CD4-positive, alpha-beta T cell treated with Interleukin-10 for 1 hour (primary cell): ENCODE measurements at places on chromosomes 3 and 15.

- no peak for DNase-seq
Observed at GRCh38 chr3:178306432-178307115, 229.7 kb upstream of the KCNMB2 start.

- DNase-seq: no peak
Observed at GRCh38 chr3:171181907-171182690, 155.6 kb upstream of the SLC2A2 start.

GRCh38 chr3:20040548-20041196 lies 426 bp downstream of the KAT2B start:
- DNase-seq: peak; percentile 71

GRCh38 chr3:56621681-56622080 lies 61.4 kb downstream of the TASOR start:
- no peak for DNase-seq

DNA sequence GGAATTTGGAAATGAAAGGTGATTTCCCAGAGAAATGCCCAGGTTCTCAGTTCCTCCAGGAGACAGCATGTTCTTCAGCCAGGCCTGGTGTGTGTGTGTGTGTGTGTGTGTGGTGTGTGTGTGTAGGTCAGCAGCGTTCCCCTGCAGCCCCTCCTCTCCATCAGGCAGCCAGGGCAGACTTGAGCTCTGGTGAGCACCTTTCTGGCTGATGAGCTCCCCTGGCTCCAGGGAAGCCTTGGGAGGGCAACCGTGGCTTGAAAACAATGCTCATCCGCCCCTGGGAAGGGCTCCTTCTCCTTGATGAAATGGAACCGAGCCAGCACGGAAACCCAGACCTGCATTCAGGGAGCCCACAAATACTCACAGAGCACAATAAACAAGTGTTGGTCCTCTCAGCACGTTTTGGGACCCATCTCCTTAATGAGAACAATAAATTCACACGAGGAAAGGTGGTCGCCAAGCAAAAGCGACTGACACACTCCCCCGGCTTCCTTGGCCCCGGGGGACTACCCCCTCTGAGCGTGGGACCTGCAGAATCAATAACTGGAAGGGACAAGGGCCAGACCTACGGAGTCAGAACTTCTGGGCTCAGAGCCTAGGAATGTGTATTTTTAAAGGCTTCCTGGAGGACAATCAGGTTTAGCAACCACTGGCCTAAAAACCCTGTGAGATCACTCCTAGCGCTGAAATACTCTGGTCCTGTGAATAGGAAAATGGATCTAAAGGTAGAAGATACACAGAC lies 38.6 kb upstream of the HES1 start:
- DNase-seq: no peak

- DNase-seq: no peak
Observed at GRCh38 chr3:14921811-14922705, 25.3 kb upstream of the NR2C2 start.

DNA sequence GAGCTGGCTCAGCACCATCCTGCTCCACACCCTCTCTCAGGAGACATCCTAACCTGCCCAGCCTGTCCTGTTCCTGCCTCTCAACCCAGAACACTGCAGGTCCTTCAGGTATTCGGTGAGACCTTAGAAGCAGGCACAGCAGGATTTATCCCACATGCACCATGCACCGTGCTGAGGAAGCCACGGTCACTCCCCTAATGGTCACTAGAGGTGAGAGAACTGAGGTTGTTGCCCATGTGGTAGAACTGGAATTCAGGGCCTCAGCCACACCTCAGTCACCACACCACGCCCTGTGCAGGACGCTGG lies 36.9 kb downstream of the APBA2 start:
- no peak for DNase-seq
